Ovary (tissue), 10 donors: ENCODE measurements at places on chromosomes 16 and 17.

DNA sequence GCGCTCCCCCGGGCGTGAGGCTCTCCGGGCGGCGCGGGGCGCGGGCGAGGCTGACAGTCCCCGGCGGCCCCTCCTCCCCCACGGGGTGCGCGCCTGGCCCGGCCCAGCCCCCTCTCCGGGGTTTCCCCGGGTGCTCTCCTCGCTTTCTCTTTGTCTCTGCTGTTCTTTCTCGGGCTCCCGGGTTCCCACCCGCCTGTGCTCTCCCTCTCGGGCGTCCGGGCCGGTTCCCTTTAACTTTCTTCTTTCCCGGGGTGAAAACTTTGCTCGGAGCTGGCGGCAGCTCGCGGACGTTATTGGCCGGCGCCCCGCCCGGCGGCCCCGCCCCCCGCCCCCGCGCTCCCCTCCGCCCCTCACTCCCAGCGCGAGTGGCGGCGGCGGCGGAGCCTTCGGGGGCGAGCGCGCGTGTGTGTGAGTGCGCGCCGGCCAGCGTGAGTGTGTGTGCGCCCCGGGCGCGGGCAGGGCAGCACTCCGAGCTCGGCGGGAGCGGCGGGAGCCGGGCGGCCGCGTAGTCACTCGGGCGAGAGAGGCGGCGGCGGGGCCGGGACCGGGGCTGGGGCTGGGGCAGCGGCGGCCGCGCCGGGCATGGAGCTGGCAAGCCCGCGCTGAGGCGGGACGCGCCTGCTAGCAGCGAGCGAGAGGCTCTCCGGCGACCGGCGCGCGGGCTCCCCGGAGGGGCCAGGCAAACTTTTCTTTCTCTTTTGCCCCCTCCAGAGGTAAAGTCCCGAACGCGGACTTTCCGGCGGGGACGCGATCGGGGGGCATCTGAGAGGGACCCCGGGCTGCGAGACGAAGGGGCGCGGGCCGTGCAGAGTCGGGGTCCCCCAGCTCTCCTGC lies at the start of gene NTN1:
Gene NTN1 (plus strand): TSS at position 353 of the 834 bp plus-strand sequence. CDS start 864 bp downstream, outside the sequence.
- peak; percentile 36 for DNase-seq

- no peak for DNase-seq
Measured at GRCh38 chr17:81551458-81552243, 502 bp downstream of the FAAP100 start.

DNA sequence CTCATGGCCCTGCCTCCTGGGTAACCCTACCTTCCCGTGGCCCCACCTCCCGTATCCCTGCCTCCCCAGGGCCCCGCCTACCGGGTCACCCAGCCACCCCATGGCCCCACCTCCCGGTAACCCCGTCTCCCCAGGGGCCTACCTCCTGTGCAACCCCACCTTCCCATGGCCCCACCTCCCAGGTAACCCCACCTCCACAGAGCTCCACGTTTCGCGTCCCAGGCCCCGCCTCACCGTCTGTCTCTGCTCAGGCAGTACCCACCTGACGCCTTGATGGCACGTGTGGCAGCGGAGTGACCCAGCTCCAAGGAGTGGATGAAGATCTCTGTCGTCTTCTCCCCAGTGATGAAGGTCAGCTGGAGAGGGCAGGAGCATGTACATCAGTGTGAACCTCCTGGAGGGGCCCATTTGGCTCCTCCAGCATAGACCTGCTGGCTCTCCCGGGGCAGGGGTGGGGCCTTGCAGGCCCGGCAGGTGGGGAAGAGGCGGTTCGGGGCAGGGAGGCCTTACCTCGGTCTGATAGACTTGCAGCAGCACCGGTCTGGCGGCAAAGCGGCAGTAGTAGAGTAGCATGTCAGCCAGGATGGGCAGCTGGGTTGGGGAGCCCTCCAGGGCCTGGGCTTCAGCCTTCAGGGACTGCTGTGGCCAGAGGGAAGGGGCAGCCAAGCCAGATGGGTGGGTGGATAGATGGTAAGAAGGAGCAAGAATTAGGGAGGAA lies 18.7 kb upstream of the PIK3R6 start:
- DNase-seq: no peak

GRCh38 chr16:13957197-13958078 lies 37.5 kb downstream of the ERCC4 start:
- DNase-seq: peak; percentile 67

DNA sequence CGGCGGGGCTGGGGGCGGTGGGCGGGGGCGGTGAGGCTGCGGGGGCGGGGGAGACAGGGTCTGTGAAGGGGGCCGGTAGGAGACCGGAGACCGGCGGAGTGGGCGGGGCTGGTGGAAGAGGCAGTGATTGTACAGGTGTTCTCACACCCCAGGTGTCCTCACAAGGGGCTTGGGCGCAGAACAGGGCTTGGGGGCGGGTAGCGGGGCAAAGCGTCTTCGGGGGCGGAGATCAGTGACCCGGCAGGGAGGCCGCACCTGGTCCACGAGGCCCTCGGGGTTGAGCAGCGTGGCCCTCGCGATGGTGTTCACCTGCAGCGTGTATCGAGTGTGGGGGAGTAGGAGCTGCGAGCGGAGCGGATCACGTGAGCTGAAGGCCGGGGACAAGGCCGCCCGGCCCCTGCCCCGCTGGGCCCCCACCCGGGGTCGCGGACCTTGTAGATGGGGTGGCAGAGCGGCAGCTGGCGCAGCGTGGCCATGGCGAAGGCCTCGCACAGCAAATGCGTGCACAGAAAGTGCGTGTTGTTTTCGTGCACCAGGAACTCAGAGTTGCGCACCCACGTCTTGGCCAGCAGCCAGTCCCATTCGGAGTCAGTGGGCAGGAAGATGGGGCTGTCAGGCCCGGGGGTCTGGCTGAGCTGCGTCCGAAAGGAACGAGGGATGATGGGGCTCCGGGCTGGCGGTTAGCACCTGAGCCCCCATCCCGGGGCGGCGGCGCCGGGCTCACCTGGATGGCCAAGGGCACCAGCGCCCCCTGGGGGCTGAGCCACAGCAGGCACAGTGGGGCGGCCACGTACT lies 8.5 kb downstream of the ALOXE3 start:
- DNase-seq: peak; percentile 71

GRCh38 chr17:38322156-38322779 lies 21.5 kb downstream of the GPR179 start:
- DNase-seq: peak; percentile 45
